Activated CD4-positive, alpha-beta T cell treated with anti-CD3 and anti-CD28 coated beads for 1 hour (primary cell): ENCODE measurements at places on chromosomes 2 and 18.

DNA sequence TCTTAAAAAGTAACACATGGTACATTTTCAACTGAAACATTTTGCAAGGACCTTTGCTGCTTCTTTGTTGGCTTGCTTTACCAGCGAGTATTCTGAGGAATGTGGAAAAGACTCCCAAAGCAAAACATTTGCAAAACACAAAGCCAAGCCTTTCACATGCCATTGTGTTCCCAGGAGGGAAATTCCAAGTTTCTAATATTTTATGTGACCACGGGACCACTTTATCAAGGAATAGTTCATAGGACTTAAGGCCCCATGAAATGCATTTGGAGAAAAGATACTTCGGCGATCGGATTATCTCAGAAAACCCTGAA is 26.2 kb downstream of the CYP27C1 start:
- DNase-seq: no peak

- DNase-seq: no peak
Measured at GRCh38 chr2:203914546-203915182, 21.9 kb upstream of the ICOS start.

- DNase-seq: no peak
Measured at GRCh38 chr18:76064998-76065397, 430.0 kb downstream of the ZNF516 start.

GRCh38 chr2:1791685-1792435 is 47.5 kb upstream of the PXDN start:
- DNase-seq: no peak

- DNase-seq: no peak
Measured at GRCh38 chr2:222731201-222731621, 59.8 kb downstream of the MOGAT1 start.

DNA sequence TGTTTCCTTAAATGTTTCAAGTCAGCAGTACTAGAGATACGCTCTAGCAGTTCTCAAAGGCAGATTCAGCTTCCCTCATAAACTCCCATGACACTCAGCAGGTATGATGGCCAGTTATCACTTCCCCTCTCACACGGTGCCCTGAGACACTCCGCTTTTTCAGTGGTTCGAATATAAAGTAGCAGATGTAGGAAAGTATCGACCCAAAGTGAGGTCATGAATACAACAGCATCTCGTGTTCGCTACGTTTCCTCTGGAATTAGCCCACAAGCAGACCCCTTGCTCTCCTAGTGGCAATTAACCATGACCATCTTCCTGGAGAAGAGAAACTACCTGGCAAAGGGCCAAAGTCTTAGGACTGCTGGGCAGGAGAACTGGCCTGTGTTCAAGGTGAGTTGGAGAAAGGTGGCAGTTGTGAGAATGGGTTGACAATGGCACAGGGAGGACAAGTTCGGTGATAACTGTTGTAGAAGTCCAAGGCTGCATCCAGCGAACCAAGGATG is 9.3 kb upstream of the AGBL5 start:
- DNase-seq: no peak

- no peak for DNase-seq
Measured at GRCh38 chr2:233174137-233174536, 77.3 kb upstream of the ATG16L1 start.

DNA sequence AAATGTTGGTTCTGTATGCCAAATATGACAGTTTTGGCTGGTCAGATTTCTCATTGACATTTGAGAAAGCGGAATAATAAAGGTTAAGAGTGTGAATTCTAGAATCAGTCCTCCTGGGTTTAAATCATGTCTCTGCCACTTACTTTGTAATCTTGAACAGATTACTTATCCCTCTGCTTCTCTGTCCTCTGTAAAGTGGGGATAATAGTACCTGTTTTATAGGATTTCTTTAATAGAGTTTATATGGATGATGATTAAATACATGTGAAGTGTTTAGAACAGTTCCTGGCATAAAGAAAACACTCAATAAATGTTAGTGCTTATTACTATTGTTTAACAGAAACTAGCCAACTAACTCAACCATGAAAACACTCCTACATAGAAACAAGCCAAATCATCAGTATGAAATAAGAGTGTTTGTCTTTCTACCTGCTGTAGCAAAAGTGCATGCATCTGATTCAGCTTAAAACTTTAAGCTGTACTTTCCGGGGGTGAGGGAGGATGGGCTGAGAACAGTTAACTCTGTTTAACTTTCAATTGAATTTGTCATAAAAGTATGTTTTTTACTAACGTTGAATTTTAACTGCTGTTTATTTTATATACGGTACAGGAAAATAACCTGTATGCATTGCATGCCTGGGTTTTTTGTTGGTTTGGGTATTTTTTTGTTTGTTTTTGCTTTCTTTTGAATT is 6.8 kb downstream of the HTR2B start:
- no peak for DNase-seq

DNA sequence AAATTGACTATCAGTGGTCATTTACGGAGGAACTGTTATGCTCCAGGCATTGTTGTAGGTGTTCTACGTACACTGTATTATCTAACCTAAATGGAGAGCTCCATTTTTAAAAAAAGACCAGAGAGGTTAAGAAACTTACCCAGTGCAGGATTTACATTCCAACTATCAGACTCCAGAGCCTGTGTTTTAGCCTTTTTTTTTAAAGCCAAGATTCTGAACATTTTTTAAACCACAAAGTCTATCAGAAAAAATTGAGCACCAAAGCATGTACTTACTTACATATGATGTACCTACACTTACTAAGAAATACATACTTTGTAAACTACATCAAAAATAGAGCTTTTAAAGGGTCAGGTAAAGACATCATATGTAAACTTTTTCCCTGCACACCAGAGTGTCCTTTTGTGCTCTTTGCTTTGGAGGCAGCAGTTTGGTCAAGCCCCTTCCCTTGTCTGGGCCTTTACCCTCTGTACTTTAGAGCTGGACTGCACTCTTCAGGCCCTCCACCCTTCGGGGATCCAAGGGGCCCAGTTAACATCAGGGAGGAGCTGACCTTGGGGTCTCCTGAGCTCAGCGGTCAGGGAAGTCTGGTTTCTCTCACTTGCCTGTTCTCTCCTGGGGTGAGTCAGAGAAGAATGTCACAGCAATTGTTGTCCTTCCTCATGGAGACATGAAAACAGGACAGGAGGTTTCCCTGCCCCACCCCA is 58.4 kb downstream of the ITGB1BP1 start:
- DNase-seq: no peak
